ENCODE measurements at places on chromosomes 16 and 17. TPM values are rescaled to one million over a fixed set of nuclear protein-coding genes. Genes with fewer than 3 reads are reported as not detected.

The PIRT gene
- total RNA-seq: not detected

GRCh38 chr16:84295203-84295860, 654 bp downstream of the WFDC1 start:
- DNase-seq: no peak

GRCh38 chr16:22623351-22623781, 112.7 kb downstream of the NPIPB5 start:
- peak; percentile 94 for DNase-seq

- no peak for DNase-seq
These were observed 883 bp downstream of the USH1G start for GRCh38 chr17:74922172-74922571.

DNA sequence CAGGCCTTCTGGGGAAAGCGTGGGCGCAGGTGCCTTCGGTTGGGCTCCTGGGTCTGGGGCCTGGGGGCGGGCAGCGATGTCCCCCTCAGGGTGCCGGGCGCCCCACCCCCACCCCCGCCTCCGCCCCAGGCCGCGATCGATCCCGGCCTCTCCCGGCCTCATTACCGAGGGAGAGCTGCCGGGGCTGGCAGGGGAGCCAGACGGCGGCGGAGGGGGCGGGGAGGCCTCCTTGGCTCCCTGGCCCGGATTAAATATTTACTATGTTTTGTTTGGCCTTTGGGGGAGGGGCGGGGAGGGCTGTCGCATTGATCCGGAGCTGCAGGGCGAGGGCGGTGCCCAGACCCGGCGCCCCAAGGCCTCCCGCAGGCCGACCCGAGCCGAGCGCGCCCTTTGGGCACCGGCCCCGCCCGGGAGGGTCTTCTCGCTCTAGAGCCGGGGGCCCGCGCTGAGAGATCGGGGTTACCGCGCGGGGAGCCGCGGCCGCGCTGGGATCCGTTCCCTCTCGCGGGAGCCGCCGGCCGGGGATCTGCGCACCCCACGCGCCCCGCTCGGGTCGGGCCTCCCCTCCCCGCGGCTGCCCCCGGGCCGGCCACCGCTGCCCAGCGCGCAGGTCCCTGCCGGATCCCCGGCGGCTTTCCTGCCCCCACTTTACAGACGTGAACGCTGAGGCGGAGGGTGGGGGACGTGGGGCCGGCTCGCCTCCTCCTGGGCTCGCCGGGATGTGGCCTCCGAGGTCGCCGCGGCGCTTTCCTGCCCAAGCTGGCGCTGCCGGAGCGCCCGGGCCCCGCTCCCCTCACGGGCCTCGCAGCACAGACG, 27.0 kb downstream of the RTN4RL1 start:
- no peak for DNase-seq

DNA sequence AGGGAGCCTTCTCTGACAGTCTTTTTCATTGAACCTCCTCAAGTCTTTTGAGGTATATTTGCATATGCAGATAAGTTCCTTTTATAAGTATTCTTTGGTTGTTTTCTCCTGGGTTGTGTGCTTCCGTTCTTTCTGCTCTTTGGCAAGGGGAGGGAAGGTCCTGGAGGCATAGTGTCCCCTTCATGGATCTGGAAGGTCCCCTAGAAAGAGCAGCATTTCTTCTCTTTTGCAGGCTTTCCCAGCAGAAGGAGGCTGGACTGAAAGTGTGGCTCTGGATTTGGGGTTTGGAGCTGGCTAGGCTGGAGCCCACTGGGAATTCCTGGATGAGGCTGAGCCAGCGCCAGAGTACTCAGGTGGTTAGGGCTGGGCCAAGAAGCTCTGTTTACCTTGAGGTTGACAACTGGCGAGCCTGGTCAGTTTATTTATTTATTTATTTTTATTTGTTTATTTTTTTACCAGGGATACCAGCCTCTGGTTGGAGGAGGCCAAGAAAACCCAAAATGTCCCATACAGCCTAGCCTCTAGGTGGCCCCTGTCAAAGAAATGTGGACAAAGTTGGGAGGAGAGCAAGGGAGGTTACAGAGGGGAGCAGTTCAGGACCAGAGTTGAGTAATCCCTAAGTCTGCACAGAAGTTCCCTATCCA, 5.4 kb upstream of the TOP2A start:
- no peak for DNase-seq

GRCh38 chr17:22304667-22305303, 612.5 kb downstream of the KCNJ18 start:
- DNase-seq: no peak

DNA sequence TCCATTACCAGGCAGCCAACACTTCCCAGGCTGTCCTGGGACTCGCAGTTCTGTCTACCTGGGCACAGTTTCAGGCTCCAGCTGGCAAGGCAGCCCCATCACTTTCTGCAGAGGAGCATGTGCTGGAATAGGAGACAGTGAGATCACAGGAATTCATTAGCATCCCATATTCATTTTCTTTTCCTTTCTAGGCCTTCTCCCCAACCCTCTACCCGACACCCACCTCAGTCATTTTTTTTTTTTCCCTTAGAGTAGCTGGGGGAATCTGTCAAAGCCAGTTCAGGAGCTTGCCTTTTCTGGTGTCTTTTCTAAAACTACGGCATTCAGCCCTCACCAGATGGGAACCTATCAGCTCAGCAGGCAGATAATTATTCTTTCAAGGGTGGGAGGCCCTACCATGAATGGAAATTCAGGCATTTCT, 42.4 kb upstream of the FBXO47 start:
- no peak for DNase-seq

- DNase-seq: peak; percentile 33
These were observed 254.5 kb upstream of the ELAC2 start for GRCh38 chr17:13272296-13272695.

DNA sequence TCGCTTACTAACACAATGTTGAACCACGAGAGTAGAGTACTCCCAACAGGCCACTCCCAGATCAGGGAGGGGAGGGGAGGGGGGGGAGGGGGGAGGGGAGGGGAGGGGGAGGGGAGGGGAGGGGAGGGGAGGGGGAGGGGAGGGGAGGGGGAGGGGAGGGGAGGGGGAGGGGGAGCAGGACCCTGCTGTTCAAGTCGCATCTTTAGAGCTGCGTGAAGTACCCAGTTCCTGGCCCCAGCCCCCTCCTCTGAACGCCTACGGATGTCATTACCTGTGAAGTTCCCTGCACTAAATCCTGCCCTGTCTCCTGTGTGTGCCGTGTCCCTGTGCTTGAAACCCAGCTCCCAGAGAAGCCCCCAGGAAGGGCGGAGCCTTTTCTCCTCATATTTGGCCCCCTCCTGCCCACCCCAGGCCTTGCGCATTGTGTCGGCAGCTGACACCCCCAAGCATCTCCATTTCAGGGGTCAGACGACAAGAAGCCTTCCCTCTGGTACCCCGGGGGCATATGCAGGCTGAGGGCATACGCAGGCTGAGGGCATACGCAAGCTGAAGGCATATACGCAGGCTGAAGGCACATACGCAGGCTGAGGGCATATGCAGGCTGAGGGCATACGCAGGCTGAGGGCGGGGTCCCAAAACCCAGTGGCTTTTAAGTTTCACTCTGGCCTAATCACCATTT, 330.2 kb downstream of the C16orf95 start:
- no peak for DNase-seq

DNA sequence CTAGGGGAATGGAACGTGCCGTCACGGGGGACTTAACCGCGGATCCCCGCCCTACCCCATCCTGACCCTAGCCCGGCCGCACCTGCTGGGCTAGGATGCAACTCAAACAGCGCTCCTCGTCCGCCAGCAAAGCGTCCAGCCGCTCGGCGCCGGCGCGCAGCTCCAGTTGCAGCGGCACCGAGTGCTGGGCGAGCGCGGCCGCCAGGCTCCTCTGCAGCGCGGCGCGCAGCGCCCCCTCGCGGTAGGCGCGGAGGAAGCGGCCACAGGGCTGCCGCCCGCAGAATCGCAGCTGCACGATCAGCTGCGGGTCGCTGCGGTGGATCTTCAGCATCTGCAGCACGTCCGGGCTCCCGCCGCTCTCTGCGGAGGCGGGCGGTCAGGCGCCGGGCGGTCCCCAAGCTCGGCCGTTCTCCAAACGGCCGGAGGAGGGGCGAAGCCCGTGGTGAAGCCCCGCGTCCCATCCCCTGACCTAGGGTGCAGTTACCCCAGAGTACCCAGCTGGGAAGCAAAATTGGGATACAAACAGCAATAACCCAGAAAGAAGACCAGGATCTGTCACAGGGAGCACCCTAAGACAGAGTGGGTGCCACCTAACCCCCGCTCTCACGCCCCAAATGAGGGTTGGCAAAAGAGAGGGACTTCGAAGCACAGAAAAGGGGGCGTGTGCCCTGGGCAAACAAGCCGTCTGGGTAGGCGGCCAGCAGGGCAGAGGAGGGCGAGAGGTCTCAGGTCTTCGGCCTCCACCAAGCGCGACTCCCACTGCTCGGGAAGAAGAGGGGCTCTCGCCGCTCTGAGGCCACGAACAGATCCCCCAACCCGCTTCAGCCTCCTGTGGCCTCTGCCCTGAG, 4.2 kb downstream of the TRADD start:
- peak; percentile 78 for DNase-seq
